ENCODE measurements at places on chromosomes 12 and 14.

DNA sequence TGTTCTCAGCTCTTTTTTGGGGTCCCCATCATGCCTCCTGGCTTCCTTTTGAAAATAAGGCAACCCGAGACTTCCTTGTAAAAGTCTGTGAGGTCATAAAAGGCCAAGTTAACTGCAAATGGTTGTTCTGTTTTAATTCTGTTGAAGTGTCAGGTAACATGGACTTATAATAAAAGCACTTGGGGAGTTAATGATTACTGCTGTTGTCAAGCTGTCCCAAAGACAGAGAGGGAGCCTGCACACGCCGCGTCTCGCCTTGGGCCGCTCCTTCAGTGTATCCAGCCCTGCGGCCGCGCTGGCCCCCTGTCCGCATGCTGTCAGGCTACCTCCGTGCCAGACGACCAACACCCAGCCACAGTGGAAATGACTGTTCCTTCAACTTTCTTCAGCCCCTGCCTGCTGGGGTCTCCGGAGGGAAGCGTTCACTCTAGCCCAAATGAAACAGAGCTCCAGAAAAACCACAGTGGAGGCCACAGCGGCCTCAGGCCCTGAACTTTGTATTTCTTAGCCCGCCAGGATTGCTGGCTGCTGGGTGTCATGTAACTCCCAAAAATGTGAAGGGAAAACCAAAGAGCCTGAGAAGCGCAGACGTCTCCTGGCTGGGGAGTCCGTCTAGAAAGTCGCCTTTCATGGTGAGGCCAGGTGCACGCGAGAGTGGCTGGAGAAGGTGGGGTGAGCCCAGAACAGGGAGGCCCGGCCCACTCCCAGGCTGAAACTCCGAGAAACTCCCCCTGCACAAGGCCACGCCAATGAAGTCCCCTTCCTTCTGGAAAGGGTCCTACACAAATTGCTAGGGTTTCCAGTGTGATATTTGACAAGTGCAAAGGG lies 189.1 kb downstream of the ZFP36L1 start:
- no peak for DNase-seq

GRCh38 chr12:39077226-39077625 lies 171.8 kb upstream of the CPNE8 start:
- no peak for DNase-seq

GRCh38 chr12:91852634-91853033 lies 293.0 kb downstream of the BTG1 start:
- DNase-seq = no peak

DNA sequence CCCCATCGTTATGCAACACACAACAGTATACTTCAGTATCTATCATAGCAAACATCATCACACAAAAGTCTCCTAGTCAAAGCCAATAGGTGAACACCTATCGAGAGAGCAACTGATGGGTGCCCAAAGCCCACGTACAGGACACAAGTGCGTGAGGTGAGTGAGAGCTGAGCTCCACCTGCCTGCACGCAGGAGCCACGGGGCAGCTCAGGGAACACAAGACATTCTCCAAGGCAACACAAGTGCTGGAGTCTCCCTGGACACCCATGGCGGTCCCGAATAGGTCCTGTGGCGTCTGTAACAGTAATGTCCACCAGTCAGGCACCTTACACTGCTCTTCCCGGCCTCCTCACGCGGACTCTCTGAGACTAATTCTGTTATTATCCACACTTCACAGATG lies 44.3 kb downstream of the CDC42BPB start:
- DNase-seq = no peak

GRCh38 chr12:74889073-74889472 lies 320.6 kb downstream of the KCNC2 start:
- DNase-seq = no peak
